ENCODE measurements at places on chromosomes 1 and 21. TPM values are rescaled to one million over a fixed set of nuclear protein-coding genes. Genes with fewer than 3 reads are reported as not detected.

The CHIA gene
- total RNA-seq: not detected

The SMCP gene
- total RNA-seq: not detected

The CELA3A gene
- total RNA-seq: not detected

The POU3F1 gene
- not detected for total RNA-seq

The RAP1GAP gene
- total RNA-seq: 16.8 TPM

The FMOD gene
- total RNA-seq: 60.2 TPM

The SOX13 gene
- 17.9 TPM for total RNA-seq

The CHI3L1 gene
- not detected for total RNA-seq

The RGS8 gene
- not detected for total RNA-seq

The ELF3 gene
- 0.17 TPM for total RNA-seq

The TMIGD3 gene
- total RNA-seq: 2.8 TPM

The ZNF683 gene
- total RNA-seq: not detected

The HOOK1 gene
- 10.1 TPM for total RNA-seq

The PTPN7 gene
- total RNA-seq: 0.50 TPM

The AADACL4 gene
- total RNA-seq: not detected

The NTRK1 gene
- total RNA-seq: 4.2 TPM

The GRIK1 gene
- total RNA-seq: not detected

The COL6A2 gene
- 198 TPM for total RNA-seq

The PERM1 gene
- 66.8 TPM for total RNA-seq

The LIPI gene
- not detected for total RNA-seq

The FTCD gene
- 1.8 TPM for total RNA-seq

The TRABD2B gene
- 23.7 TPM for total RNA-seq

The CYP4X1 gene
- 3.2 TPM for total RNA-seq

The SYDE2 gene
- total RNA-seq: 14.9 TPM

The IL19 gene
- total RNA-seq: not detected

The HLCS gene
- total RNA-seq: 11.4 TPM

The S100A7A gene
- total RNA-seq: not detected

The CTSE gene
- total RNA-seq: 0.18 TPM

The MLLT11 gene
- total RNA-seq: 8.1 TPM

The LAMC2 gene
- total RNA-seq: 0.99 TPM

All from right cardiac atrium (tissue), 5 donors.